Foreskin fibroblast (primary cell): ENCODE measurements at places on chromosomes 12 and 14.

DNA sequence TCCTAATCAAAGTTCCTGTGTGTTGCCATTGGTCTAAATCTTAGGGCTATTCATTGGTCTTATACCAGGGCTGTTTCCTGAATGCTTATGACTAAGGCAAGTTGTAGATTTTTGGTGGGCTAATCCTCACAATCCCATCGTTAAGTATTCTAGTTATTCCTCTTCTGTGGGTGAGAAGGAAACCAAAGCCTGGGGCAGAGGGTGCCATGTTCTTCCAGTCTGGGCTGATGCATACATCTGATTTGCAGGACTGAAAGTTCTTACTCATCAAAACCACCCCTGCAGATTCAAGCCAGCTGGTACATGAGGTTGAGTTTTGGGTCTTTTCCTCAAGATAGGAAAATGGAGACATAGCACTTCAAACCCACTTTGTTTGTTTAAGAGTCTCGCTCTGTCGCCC is 25.7 kb downstream of the PPP1CC start:
- DNase-seq = no peak

- DNase-seq = no peak
Observed at GRCh38 chr14:74935360-74935680, 12.3 kb upstream of the RPS6KL1 start.

DNA sequence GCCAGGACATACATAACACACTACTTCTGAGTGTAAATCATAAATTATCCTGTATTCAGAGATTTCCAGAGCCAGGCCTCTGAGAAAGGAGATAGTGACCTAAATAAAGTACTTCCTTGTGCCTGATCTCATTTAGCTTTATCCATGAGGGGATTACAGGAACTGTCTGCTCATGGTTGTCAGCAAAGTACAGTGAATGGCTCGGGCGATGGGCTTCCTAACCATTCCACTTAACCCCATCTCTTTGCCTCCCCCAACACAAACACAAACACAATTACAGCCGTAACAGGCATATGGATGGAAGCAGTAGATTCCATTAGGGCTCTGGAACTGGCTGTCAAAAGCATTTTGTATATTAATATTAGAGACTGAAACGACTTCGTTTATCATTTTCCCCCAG is 206.7 kb upstream of the CPNE8 start:
- DNase-seq = no peak

DNA sequence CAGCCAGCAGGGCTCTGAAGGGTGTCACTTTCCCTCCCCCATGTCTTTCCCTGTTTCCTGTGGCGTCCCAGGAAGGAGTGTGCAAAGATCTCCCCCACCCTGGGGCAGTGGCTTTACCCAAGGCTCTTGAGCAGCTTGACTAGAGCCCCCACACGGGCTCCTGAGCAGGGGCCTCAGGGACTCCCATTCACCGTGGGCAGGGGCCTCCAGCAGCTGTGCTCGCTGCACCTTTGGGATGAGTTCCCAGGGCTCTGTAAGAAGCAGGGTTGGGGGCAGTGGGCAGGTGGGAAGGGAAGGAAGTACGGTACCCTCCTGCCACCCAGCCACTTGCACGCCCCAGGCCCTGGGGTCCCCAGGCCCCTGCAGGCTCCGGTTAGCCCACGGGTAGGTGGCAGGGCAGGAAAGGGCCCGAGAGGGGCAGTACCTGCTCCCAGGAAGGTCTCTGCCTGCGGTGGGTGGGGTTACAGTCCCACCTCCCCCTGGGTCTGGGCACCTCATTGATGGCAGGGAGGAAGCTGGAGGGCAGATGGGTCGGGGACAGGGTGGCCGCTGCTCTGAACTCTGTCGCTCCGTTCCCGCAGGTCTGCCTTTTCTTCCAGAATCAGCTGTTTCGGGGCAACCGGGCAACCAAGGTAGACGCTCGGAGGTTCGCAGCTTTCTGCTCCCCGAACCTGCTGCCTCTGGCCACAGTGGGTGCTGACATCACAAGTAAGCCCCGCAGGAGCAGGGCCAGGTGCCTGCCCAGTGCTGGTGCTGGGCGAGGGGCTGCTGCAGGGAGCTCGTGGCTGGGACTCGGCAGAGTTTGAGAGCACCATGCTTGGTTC is 13.0 kb downstream of the ASPG start:
- DNase-seq = no peak

DNA sequence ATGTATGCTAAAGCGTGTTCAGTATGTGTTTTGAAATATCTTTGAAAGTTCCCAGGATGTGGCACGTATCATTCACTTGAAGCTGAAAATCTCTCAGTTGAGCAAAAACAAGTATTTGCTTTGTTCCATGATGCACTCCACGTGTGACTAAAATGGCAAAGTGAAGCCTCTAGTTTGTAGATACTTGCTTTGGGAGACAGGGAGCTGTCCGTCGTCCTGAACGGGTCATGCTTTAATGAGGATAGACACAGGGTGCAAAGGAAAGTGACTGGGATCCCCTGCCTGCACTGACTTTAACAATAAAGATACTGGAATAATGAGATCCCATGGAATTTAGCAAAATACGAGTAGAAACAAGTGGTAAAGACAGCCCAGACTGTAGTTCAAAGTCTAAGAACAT is 991.4 kb downstream of the NRXN3 start:
- DNase-seq = peak; percentile 3

DNA sequence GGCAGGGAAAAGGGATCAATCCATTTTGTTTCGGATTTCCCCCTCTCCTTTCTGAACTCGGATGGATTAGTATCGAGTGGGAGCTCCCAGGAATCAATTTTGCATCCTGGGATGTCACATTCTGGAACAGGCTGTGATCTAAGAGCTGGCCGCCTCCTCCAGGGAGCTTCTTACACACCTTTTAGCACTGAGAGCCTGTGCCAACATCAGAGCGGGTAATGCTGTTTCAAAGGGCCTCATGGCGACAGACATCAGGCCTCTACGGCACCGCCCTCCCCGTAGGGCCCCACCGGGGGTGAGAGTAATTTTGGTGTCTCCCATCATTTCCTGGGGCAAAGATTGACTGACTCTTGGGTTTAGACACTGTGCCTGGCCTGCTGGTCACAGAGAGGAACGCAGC is 2.7 kb downstream of the GALNT9 start:
- no peak for DNase-seq
